Sigmoid colon (tissue), 7 donors: ENCODE measurements at places on chromosomes 12 and 14. TPM values are rescaled to one million over a fixed set of nuclear protein-coding genes. Genes with fewer than 3 reads are reported as not detected.
A peak's percentile ranks its signal among the peaks of the same experiment; 100 is the strongest.

- peak; percentile 84 for DNase-seq
Measured at GRCh38 chr12:52156757-52157565, 34.9 kb downstream of the KRT80 start.

DNA sequence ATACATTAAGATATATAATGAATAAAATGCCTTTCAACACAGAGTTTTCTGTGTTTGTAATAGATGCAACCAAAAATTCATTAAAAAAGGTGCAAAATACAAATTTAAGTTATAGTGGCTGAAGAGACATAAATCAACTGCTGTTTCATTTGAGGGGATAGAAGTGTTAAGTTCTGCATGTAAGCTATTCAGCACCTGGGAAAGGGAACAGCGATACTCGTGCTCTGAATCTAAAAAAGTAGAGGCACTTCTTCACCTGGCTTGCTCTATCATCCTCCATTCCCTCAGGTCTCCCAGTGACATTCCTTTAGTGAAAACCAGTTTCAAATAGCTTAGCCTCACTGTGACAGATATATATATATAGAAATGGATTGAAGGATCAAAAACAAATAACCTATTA, 222.6 kb downstream of the ACSS3 start:
- DNase-seq = no peak

GRCh38 chr12:101740566-101740965, 1.3 kb upstream of the SYCP3 start:
- no peak for DNase-seq

DNA sequence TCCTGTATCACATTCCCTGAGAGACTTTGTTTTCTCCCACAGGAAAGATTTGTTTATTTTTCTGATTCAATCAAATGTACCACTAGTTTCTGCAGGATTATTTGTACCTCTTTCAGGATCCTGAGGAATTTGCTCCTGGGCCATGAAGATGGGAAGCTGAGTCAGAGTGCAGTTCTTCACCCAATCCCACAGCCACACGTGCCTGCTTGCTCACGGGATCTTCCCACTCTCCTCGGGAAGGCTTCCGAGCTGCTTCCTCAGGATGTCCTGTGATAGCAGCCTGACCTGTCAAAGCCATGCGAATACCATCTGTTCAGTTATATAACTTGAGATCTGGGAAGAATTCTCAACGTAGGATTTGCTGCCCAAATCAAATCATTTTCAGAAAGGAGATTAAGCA, 41.8 kb upstream of the HIF1A start:
- peak; percentile 72 for DNase-seq

DNA sequence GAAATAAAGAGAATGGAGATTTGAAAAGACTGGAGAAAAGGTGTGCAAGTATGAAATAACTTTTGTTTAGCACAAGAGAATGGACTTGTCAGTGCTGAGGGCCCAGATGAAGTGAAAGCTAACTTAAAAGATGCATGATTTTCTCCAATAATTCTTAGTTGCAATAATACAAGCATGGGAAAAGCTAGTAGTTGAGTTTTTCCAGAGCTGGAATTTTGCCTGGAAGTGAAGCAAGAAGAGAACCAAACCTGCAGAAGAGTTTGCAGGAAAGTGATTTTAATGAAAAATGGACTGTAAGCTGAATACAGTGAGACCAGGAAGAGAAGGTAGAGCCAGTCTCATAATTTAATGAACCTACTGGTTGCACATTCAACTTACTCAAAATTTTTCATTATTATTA, 69.3 kb upstream of the FSCB start:
- no peak for DNase-seq

DNA sequence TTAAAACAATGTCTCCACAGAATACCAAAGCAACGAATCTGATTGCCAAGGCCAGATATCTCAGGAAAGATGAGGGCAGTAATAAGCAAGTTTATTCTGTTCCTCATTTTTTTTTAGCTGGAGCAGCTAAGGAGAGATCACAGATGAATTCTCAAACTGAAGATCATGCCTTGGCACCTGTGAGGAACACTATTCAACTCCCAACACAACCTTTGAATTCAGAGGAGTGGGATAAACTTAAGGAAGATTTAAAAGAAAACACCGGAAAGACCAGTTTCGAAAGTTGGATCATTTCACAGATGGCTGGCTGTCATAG, 994 bp downstream of the PRORP start:
- no peak for DNase-seq

DNA sequence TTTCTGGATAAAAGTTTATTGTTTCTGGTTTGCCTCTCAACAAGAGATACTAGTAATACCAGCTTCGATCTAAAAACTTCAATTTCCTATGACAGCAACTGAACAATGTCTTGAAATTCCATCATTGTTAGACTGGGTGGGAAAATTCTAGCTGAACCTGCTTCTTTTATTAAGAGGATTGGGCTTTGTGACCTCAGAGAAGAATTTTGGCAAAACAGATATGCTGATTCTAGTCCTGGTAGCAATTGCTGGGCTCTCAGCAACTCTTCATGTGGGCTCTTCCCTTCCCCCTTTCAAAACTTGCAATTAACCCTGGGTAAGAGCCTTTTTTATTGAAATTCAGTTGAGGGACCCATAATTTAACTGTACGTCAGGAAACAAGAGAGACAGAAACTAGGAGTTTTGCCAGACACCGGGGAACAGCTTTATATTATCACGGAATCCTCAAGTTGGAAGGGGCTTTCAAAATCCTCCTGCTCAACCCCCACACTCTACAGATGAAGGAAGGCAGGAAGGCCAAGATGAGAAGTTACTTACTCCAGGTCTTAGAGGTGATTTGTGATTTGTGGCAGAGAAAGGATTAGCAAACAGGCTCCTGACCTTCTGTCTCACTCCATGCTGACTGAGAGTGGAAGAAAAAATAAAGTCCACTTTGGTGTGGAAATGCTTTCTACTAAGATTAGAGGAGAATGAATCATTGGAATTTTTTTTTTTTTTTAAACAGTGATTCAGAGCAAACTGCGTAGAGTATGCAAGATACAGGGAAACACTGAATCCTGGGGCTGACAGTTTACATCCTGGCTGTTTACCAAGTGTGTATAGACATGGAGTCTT, 239.0 kb upstream of the ATP2B1 start:
- DNase-seq = no peak

DNA sequence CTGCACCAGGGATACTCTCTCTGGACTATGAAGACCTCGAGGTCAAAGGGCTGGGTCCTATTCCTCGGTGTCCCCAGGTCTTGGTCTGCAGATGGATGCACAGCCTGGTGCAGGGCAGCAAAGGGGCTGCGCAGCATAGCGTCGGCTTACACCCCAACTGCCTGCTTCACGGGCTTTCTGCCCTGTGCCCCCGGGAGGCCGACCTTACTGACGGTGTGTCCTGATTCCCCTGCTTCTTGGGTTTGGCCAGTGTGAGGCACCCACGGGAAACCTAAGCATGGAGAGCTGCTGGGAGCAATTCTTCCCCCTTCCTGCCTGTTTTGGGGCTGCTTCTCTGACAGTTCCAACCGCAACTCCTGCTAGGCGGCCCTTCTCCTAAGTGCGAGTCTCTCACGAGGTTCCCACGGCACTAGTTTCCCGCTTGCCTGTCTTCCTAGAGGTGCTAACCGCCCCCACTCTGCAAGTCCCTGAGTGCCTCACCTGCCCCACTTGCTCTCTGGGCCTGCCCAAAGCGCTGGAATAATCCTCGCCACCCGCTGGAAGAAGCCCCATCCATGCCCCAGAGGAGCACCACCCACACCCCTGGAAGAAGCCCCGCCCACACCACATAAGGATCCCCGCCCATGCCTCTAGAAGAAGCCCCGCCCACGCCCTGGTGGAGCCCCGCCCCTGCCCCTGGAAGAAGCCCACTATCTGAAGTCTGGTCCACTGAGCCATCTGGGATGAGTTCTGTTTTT, 54.0 kb downstream of the PRIMA1 start:
- no peak for DNase-seq

DNA sequence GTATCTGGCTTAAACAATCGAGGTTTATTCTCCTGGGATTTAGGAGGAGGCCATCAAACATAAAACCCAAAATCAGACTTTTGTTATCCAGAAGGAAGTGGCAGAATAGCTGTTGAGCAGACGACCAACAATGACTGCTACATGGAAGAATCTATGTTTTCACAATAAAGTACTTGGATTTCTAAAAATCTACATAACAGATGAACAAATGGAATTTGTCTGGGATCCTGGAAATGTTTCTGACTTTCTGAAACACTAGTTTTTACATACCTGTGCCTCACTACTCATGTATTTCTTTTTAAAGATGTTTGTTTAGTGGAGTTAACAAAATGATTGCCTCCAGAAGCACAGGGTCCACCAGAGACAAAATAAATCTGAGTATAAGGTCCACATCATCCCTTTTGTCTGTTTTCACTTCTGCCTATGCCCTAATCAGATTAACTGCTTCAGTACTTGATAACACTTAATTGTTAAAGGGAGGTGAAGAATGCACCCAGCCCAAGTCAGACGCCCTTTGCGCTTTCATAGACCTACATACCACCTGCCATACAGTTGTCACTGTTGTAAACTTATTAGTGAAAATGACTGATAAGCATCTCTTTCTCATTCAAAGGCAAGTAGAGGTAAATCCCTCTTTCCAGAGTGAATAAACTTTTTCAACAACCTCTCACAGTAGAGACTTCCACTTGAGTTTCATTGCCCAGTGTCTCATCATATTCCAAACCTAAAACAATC, 164.6 kb downstream of the EGLN3 start:
- DNase-seq = no peak

Gene GPRC5D
- not detected for total RNA-seq

Gene TMEM106C
- 114 TPM for total RNA-seq

Gene RNASE3
- total RNA-seq = not detected

Gene PDE3A
- 56.8 TPM for total RNA-seq

Gene ZBTB1
- total RNA-seq = 52.9 TPM

Gene HOXC6
- total RNA-seq = not detected
